GF-D8 (cell line): ENCODE measurements at places on chromosomes 6 and 20.

GRCh38 chr20:11246251-11246775 lies 572.5 kb upstream of the JAG1 start:
- no peak for DNase-seq

DNA sequence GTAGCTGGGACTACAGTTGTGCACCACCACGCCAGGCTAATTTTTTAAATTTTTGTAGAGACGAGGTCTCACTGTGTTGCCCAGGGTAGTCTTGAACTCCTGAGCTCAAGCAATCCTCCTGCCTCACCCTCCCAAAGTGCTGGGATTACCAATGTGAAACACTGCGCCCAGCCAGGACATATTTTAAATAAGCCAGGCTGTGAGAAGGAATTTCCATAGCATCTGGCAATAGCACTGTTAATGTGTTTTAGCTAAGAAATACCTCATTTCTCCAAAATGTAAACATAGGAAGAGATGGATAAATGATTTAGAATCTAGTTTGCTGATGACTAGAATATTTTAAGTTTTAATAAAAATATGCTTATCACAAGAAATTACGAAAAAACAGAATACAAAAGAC lies 27.0 kb upstream of the SLA2 start:
- DNase-seq, result no peak

DNA sequence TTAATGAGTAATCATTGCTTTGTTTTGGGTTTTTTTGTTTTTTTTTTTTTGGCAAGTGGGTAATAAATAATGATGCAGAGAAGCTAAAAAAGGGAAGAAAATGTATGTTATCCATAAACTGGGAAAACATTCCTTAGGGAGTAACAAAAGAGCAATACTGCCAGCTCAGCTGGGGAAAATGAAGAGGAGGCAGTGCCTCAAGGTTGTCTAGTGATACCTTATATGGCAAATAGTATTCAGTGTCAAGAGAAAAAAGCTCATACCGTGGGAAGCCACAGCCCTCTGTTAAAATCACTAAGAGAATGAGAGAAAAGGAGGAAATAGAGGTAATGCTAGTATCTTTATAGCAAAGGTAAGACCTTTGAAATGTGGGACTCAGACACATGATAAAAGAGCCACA lies 47.1 kb upstream of the SMLR1 start:
- no peak for DNase-seq

DNA sequence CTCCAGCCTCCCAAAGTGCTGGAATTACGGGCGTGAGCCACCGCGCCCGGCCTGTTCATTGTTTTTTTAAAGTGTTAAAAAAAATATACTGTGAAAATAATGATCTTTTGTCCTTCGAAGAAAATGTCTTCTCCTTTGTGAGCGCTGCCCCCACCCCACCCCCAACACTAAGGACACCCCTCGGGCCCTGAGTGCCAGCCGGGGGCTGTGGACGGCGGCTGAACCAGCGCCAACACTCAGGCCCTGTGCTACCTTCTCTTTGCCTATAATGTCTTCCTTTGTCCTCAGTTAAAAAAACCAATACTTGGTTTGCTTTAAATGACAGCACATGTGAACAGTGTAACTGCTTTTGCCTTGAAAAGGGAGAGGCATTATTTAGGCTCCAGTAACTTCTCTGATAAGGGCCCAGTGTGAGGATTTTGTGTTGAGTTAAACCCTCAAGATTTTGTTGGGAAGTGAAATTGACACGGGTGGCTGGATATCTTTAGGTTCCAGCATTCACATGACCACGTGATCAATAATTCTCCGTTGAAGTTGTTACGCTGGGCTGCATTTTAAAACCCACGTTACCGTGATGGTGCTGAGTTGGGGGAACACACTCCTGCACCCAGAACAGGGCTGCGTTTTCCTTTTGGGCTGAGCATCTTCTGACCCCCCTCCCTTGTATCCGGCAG lies 9.5 kb upstream of the ADRM1 start:
- DNase-seq, result no peak

DNA sequence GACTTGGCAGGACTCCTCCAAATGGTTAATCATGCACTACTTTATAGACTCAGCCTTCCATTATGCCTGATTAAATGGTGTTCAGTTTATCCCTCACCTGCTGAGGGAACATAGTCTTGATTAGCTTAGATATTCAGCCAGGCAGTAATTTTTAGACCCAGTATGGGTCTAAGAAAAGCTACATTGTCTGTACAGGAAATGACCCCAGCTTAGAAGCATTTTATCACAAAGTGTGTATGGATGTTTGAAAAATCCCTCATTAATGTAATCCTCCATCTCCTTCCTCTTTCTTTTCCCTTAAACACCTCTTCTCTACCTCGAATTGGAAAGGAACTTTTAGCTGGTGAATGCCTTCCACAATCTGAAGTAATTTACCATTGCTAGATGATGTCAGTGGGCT lies 252.2 kb upstream of the BMP2 start:
- DNase-seq, result no peak

- DNase-seq, result no peak
Observed at GRCh38 chr6:28709478-28710349, 184.0 kb downstream of the GPX5 start.

GRCh38 chr6:133594652-133595110 lies 294.2 kb upstream of the TCF21 start:
- DNase-seq, result no peak

- no peak for DNase-seq
Observed at GRCh38 chr6:87900160-87900698, 147.4 kb upstream of the SPACA1 start.
